Articular chondrocyte of knee joint (primary cell): ENCODE measurements at places on chromosomes 6 and 20. TPM values are rescaled to one million over a fixed set of nuclear protein-coding genes. Genes with fewer than 3 reads are reported as not detected.

The MACROD2 gene
- total RNA-seq = 2.1 and 2.4 TPM in 2 replicates

The TNXB gene
- 23.9 and 41.1 TPM in 2 replicates for total RNA-seq

The PCK1 gene
- under 0.01 TPM in 1 of 2 replicates, not detected in the other for total RNA-seq

The PKIB gene
- 0.13 and 0.97 TPM in 2 replicates for total RNA-seq

The NECAB3 gene
- 11.6 and 14.1 TPM in 2 replicates for total RNA-seq

The CD2AP gene
- 28.0 and 32.0 TPM in 2 replicates for total RNA-seq

The CPXM1 gene
- total RNA-seq = 0.13 and 0.22 TPM in 2 replicates

The PAQR8 gene
- 5.4 and 5.6 TPM in 2 replicates for total RNA-seq

The MCCD1 gene
- not detected in 2 replicates for total RNA-seq

The RHAG gene
- not detected in 2 replicates for total RNA-seq

The PGC gene
- total RNA-seq = not detected in 2 replicates

The SCAND1 gene
- total RNA-seq = 44.5 and 46.0 TPM in 2 replicates

The SLC32A1 gene
- total RNA-seq = not detected in 2 replicates

The ADIG gene
- not detected in 2 replicates for total RNA-seq

The PI3 gene
- total RNA-seq = 0.32 TPM in 1 of 2 replicates, not detected in the other

The FBXO5 gene
- 11.0 and 17.7 TPM in 2 replicates for total RNA-seq

The PM20D2 gene
- 3.1 and 4.6 TPM in 2 replicates for total RNA-seq

The SLC22A1 gene
- total RNA-seq = 0.52 and 1.1 TPM in 2 replicates

The SERPINB1 gene
- total RNA-seq = 56.7 and 59.2 TPM in 2 replicates

The WFDC12 gene
- not detected in 2 replicates for total RNA-seq

The ZNF184 gene
- total RNA-seq = 8.5 and 11.6 TPM in 2 replicates

The TBPL1 gene
- total RNA-seq = 32.1 and 65.8 TPM in 2 replicates

The PDYN gene
- not detected in 2 replicates for total RNA-seq

The FOXS1 gene
- total RNA-seq = not detected in 2 replicates

The GSTA3 gene
- total RNA-seq = not detected in 2 replicates

The DEFB124 gene
- not detected in 2 replicates for total RNA-seq

The RIN2 gene
- total RNA-seq = 67.8 and 78.7 TPM in 2 replicates

The FAM217A gene
- total RNA-seq = not detected in 2 replicates

The VSX1 gene
- not detected in 2 replicates for total RNA-seq

The ZSWIM3 gene
- 7.2 and 9.6 TPM in 2 replicates for total RNA-seq

The ADGRF1 gene
- not detected in 2 replicates for total RNA-seq

The FAM135A gene
- total RNA-seq = 21.2 and 24.3 TPM in 2 replicates

The BPIFB2 gene
- total RNA-seq = not detected in 2 replicates

The SLC26A8 gene
- total RNA-seq = 0.32 TPM in 1 of 2 replicates, not detected in the other

The SPTLC3 gene
- total RNA-seq = 36.5 and 48.1 TPM in 2 replicates

The VWA7 gene
- total RNA-seq = 1.0 and 1.9 TPM in 2 replicates

The SRSF6 gene
- total RNA-seq = 71.2 and 75.0 TPM in 2 replicates

The HTR1B gene
- 0.22 TPM in 1 of 2 replicates, not detected in the other for total RNA-seq

The CAPN11 gene
- not detected in 2 replicates for total RNA-seq

The ME1 gene
- 20.4 and 25.3 TPM in 2 replicates for total RNA-seq

The TMEM74B gene
- 0.11 TPM in 1 of 2 replicates, not detected in the other for total RNA-seq

The PSORS1C1 gene
- total RNA-seq = 3.0 and 3.1 TPM in 2 replicates

The MAP3K7 gene
- 44.2 and 45.7 TPM in 2 replicates for total RNA-seq

The CST3 gene
- total RNA-seq = 111 and 120 TPM in 2 replicates

The RPS6KA2 gene
- total RNA-seq = 161 and 167 TPM in 2 replicates
